ENCODE measurements at places on chromosomes 7 and 10. TPM values are rescaled to one million over a fixed set of nuclear protein-coding genes. Genes with fewer than 3 reads are reported as not detected.

EPO gene
- not detected for total RNA-seq

GRCh38 chr7:133437544-133437943 is 184.7 kb downstream of the EXOC4 start:
- no peak for DNase-seq

- no peak for DNase-seq
Measured at GRCh38 chr7:979886-980571, 3.0 kb upstream of the CYP2W1 start.

GRCh38 chr10:58674251-58674650 is 161.6 kb downstream of the BICC1 start:
- no peak for DNase-seq

DNA sequence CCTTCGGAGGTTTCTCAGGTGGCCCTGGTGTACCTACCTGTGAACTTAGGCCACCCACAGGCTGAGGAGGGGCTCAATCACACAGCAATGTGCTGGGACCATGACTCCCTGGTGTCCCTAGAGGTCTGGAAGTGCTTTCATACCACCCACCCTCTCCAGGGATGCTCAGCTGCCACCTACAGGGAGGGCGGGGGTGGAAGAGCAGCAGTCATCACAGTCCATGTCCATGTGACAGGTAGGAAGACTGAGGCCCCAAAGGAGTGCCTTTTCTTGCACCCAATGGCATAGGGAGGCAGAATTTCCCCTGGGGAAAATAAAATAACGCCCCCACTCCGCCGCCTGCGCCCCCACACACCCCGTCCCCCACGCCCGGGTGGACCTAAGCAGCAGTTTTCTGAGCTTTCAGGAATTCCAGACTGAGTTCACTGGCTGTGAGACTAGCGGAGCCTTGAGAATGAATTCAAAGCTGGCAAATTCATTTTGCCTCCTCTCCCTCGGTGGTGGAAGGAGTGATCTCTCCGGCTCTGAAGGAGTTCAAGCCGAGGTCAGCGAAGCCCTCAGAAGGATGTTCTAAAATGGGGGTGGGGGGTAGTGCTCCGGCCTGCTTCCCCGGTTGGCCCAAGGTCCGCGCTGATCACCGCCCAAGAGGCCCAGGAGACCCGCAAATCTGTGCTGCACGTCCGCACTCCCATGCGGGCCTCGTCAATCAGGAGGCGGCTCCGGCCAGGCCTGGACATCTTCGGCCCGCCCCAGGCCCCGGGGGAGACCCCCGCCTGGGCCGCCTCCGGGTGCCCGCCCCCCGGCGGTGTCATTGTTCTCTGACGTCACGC is 2.1 kb upstream of the ZMIZ1 start:
- no peak for DNase-seq

MEIG1 gene
- total RNA-seq = 0.54 TPM

COG5 gene
- total RNA-seq = 43.9 TPM

DNA sequence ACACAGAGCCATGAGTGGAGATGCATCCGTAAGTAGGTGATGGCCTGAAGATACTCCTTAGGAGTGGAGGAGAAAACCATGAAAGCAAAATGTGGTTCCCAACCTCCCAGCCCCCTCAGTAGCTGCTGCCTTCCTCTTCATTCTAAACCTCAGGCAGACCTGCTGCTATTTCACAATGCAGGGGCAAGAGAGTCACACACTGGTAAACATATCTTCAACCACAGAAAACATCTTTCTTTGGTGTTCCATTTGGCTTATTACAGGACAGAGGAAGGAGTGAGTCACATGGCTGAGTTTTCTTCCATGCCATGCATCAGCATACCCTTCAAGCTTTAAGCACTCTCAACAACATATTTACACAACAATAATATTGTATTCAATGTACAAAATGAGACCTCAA is 342.1 kb downstream of the BMPER start:
- DNase-seq = no peak

DNA sequence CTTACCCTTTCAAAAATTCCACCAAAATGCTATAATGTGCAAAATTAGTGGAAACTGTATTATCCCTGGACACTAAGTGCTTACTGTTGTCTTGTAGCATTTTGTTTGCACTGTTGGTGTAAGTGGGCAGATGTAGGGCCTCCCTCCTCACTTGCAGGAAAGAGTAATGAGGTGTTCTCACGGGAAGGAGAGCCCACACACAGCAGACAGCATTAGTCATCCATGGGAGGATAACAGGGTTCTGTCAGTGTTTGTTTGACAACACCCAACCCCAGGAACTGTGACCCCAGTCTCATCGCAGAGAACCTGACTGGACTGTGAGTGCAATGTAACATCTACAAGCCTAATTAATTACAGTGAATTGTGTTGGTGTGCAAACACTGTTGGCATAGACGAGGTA is 58.7 kb upstream of the VSTM2A start:
- DNase-seq = no peak

DNA sequence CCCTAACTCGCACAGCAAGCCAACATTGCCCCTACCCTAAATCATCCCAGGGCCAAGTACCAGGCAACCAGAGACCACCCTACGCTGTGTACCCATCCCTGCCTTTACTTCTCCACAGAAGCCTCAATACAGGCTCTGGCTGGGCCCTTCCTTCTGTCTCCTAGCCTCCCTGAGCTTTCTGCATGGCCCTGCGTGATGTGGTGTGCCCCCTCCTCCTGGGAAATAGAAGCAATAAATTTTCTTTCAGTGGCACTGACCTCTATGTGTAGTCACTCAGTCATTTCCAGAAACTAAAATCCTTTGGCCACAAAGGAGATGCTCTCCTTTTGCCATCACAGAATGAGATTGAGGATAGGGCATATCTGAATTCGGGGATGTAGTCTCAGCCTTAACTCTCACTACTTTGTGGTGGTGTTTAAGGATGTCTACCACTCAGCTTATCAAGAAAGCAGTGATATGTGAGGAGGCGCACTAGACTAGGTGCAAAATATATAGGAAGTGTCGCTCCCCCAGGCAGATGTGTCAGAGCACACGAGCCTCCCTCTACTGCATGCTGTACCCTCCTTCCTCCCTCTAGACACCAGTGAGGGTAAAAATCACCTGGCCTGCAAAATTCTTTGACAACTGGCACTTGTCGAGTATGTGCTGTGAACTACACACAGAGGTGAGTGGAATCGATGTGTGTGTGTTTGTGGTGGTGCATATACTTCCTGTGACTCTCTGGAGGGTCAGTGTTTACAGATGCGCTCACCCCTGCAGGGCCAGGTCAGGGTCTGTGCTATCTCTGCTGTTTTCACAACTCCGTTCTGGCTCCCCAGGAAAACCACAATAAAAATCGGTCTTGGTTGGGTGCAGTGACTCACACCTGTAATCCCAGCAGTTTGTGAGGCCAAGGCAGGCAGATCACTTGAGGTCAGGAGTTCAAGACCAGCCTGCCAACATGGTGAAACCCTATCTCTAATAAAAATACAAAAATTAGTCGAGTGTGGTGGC is 825.9 kb upstream of the IGFBP3 start:
- DNase-seq = no peak

- peak; percentile 64 for DNase-seq
Measured at GRCh38 chr7:3042861-3043489, 692 bp downstream of the CARD11 start.

- no peak for DNase-seq
Measured at GRCh38 chr10:8049865-8050555, 4.5 kb upstream of the GATA3 start.

DNA sequence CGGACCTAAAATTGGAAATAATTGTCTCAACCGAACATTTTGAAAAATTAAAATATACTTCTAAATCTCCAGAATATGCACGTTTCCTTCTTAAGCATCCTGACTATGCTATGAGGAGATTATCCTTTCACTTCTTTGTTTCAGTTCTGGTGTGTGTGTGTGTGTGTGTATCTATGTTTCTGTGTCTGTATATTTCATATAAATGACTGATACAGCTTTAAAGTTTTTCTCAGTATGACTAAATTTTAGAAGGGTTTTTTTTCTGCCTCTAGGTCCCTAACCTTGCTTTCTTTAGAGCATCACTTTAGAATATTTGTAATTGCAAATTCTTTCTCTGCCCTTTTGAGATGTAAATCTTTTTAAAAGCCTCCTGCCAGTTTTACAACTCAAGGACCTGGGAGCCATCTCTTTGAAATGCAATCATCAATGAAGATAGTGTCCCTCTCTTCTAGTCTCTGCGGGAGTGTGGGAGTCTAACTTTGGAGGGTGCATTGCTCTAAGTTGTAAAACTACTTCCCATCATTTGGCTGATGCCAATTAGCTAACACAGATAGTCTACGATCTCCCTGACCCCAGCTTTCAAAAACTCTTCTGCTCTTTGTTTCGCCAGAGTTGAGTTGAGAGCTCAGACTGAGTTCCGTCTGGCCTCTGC is 782.0 kb upstream of the ZWINT start:
- DNase-seq = no peak

DNA sequence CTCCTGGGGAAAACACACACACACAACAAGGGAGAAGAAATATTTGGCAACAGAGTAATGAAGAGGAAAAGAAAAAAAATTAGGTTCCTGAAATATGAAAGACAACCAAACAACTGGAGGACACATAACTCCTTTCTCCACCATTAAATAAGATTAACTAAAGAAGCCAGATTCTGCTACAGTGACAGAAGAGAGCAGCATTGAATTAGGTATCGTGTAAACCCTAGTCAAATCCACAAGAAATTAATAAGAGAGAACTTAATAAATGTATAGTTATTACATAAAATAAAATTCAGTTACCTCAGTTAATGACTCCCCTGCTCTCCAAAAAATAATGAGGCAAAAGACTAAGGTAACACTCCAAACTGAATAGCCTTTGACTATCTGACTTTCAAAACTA is 306.7 kb downstream of the CRPPA start:
- DNase-seq = no peak

GRCh38 chr7:84187813-84188510 is 6.6 kb downstream of the SEMA3A start:
- no peak for DNase-seq

INHBA gene
- total RNA-seq = 14.1 TPM

DNA sequence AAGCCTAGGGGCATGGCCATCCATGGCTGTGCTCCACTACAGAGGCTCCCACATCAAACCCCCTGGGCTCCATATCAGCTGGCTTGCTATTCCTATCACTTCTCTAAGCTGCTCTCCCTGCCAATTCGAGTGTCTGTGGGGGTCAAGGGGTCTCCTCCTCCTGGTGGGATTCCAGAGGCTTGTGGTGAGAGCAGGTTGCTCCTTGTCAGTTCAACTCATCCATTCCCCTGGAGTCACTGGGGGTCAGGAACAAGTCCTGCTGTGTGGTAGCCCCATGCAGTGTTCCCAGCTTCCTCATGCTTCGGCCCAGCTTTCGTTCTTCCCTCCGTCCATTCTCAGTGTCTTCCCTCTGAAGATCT is 86.6 kb upstream of the UNC5B start:
- no peak for DNase-seq

PLXNA4 gene
- total RNA-seq = 12.8 TPM

GRCh38 chr10:3834404-3834803 is 49.4 kb upstream of the KLF6 start:
- no peak for DNase-seq

GRCh38 chr10:58919927-58920654 is 256.4 kb upstream of the PHYHIPL start:
- DNase-seq = no peak

DNA sequence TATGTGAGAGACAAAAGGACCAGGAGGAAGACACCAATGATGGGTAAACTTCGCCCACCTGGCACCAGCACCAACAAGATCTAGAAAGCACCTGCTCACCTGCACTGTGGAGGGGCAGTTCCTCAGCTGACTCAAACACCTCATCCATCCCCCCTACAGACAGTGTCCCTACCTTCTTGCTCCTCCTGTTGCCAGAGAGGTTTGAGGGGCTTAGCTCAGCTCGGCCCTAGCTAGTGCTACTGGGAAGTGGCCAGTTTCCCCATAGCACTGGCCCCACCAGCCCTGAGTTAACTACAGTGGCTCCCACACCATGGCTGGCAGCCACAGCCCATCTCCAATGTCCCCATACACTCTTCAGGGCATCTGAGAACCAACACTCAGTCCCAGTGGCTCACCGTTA is 70.8 kb downstream of the GRID1 start:
- peak; percentile 60 for DNase-seq

DNA sequence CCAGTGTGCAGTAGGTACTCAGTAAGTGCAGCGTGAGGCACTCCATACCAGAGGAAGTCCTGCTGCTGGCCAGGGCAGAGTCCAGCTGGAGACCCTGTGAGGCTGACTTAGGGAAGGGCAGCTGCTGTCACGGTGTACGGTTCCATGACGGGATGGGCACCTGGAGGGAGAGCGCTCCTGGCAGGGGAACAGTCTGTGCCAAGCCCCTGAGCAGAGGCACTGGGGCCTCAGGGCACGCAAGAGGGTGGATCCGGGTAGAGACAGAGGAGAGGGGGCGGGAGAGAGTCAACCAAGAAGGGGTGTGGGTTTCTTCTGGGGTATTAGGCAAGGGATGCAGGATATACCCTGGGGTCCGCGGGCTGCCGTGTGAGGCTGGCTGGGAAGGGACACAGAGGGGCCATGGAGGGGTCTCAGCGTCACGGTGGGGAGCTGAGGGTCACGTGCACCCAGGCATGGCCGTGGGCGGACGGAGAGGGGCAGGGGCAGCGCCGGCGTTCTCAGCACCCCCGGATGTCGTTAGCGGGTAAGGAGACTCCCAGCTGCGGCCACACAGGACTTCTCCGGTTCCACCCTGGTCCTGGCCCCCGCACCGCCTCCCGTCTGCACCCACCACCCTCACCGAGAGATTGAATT is 70.5 kb downstream of the MICALL2 start:
- no peak for DNase-seq

ZNF107 gene
- 1.9 TPM for total RNA-seq

GRCh38 chr10:124626759-124627380 is 117.3 kb downstream of the FAM53B start:
- no peak for DNase-seq

- DNase-seq = no peak
Measured at GRCh38 chr10:35456153-35456720, 119.9 kb downstream of the CCNY start.

ST8SIA6 gene
- 6.9 TPM for total RNA-seq

RASA4B gene
- total RNA-seq = 6.3 TPM

GRCh38 chr10:20088061-20088701 is 271.9 kb downstream of the PLXDC2 start:
- DNase-seq = no peak

SLC26A3 gene
- total RNA-seq = not detected

- DNase-seq = peak; percentile 39
Measured at GRCh38 chr7:155355176-155355575, 57.5 kb downstream of the INSIG1 start.

NME8 gene
- not detected for total RNA-seq

HOXA7 gene
- not detected for total RNA-seq

GRCh38 chr10:121910673-121911420 is 17.0 kb downstream of the ATE1 start:
- no peak for DNase-seq

DNA sequence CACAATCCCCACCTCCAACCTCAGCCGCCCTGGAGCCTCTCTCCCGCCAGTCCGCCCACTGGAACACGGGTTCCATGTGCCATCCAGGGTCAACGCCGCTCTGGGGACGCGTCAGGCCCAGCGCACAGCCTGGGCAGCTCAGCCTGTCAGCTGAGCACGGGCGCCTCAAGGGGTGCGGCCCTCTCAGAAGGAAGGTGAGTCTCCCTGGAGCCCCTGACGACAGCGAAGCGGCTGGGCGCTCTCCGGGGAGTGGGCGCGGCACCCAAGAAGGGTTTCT is 1.2 kb upstream of the SLC18A3 start:
- DNase-seq = no peak
